Left lung (tissue), 14 donors: ENCODE measurements at places on chromosomes 3 and 15. TPM values are rescaled to one million over a fixed set of nuclear protein-coding genes. Genes with fewer than 3 reads are reported as not detected.

- peaks cover 16% of the 10 kb centered on the region for H3K4me1 ChIP-seq
- no peaks in the 10 kb centered on the region for H3K36me3 ChIP-seq
- H3K27ac ChIP-seq: peak overlapping the region; percentile 28
- no peak for DNase-seq
- H3K27me3 ChIP-seq: no peaks in the 10 kb centered on the region
- H3K4me3 ChIP-seq: no peak overlapping the region
Observed at GRCh38 chr3:44962621-44963393, 13.2 kb downstream of the ZDHHC3 start.

DNA sequence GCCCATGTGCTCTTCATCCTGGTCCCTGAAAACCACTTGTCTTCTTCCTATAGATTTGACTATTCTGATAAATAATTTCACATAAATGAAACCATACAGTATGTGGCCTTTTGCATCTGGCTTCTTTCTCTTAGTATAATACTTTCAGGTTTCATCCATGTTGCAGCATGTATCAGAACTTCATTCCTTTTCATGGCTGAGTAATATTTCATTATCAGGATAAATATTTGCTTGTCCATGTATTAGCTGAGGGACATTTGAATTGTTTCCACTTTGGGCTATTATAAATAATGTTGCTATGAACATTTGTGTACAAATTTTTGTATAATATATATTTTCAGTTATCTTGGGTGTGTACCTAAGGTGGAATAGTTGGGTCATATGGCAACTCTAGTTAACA lies 29.8 kb upstream of the AEN start:
- H3K36me3 ChIP-seq: no peaks in the 10 kb centered on the region
- no peaks in the 10 kb centered on the region for H3K4me1 ChIP-seq
- no peak overlapping the region for H3K27ac ChIP-seq
- H3K4me3 ChIP-seq: no peak overlapping the region
- no peak for DNase-seq
- no peaks in the 10 kb centered on the region for H3K27me3 ChIP-seq

DNA sequence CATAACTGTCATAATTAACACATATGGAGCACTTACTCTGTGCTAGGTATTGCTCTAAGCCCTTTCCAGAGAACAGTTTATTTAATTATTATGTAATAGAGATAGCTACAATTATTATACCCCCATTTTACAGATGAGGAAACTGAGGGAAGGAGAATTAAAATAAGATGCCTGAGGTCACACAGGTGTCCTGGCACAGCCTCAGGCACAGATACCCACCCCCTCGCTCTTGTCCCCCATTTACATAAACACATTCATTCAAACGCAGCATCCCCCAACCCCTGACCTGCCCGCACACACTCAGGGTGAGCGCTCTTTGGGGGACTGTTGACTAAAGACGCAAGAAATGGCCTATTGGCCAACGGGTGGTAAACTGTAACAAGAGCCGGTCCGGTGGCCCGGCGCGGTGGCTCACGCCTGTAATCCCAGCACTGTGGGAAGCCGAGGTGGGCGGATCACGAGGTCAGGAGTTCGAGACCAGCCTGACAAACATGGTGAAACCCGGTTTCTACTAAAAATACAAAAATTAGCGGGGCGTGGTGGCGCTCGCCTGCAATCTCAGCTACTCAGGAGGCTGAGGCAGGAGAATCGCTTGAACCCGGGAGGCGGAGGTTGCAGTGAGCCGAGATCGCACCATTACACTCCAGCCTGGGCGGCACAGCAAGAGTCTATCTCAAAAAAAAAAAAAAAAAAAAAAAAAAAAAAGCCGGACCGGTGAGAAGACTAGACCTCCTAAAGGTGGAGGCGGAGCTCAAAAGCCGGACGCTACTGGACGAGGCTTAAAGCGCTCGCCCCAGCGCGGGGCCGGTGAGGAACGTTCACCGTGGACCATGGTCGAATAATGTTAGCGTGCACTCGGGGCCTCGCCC lies 1.9 kb upstream of the ISL2 start:
- H3K4me3 ChIP-seq: peak overlapping the region; percentile 39
- no peaks in the 10 kb centered on the region for H3K36me3 ChIP-seq
- H3K4me1 ChIP-seq: no peaks in the 10 kb centered on the region
- no peak overlapping the region for H3K27ac ChIP-seq
- DNase-seq: no peak
- peaks cover 82% of the 10 kb centered on the region for H3K27me3 ChIP-seq

GRCh38 chr3:75768303-75769017 lies 16.9 kb downstream of the ZNF717 start:
- no peaks in the 10 kb centered on the region for H3K4me1 ChIP-seq
- no peak overlapping the region for H3K27ac ChIP-seq
- no peak overlapping the region for H3K4me3 ChIP-seq
- DNase-seq: no peak
- H3K27me3 ChIP-seq: no peaks in the 10 kb centered on the region
- peaks cover 66% of the 10 kb centered on the region for H3K36me3 ChIP-seq

LIPH gene
- 76.0 TPM for total RNA-seq

DNA sequence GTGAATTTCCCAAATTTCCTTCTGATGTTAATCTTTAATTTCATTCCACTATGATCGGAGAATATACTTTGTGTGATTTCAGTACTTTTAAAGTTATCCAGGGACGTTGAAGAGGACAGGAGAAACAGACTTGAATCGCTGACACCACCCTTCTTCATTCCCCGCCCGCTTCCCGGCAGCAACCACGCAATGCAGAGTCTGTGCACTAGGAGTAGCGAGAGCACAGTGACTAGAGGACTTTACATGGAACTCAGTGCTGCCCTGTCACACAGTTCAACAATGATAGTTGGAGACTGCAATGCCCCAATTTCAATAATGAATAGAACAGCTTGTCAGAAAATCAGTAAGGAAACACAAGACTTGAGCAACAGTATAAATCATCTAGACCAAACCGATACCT lies 73.9 kb downstream of the RNF13 start:
- peak; percentile 32 for DNase-seq
- no peaks in the 10 kb centered on the region for H3K4me1 ChIP-seq
- H3K36me3 ChIP-seq: no peaks in the 10 kb centered on the region
- no peak overlapping the region for H3K4me3 ChIP-seq
- H3K27ac ChIP-seq: no peak overlapping the region
- H3K27me3 ChIP-seq: no peaks in the 10 kb centered on the region

- peaks cover 50% of the 10 kb centered on the region for H3K4me1 ChIP-seq
- H3K27me3 ChIP-seq: no peaks in the 10 kb centered on the region
- no peak for DNase-seq
- peaks cover 17% of the 10 kb centered on the region for H3K36me3 ChIP-seq
- peak overlapping the region; percentile 67 for H3K4me3 ChIP-seq
Observed at GRCh38 chr3:48428088-48428571, 1.8 kb downstream of the PLXNB1 start.

DNA sequence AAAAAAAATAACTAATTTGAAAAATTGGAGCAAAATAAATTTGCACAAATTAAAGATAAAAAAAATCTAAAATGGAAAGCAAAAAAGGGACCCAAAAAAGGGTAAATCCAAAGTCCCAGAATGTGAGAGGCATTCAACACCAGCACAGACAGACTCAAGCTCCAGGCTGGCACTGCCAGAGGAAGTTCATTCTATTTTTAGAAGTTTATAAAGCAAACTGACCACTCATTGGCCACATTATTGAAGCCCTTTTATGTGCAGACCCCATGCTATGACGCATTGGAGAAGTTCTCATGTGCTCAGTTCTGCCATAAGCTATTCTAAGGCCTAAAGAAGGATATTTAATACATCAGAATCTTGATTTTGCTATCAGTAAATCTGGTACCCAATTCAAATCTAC lies 17.6 kb upstream of the BOC start:
- no peaks in the 10 kb centered on the region for H3K36me3 ChIP-seq
- no peaks in the 10 kb centered on the region for H3K27me3 ChIP-seq
- no peak for DNase-seq
- H3K4me1 ChIP-seq: no peaks in the 10 kb centered on the region

- DNase-seq: no peak
- H3K4me1 ChIP-seq: no peaks in the 10 kb centered on the region
- H3K4me3 ChIP-seq: no peak overlapping the region
- H3K36me3 ChIP-seq: peaks cover 26% of the 10 kb centered on the region
Observed at GRCh38 chr15:82146990-82147461, 101.2 kb upstream of the MEX3B start.

DNA sequence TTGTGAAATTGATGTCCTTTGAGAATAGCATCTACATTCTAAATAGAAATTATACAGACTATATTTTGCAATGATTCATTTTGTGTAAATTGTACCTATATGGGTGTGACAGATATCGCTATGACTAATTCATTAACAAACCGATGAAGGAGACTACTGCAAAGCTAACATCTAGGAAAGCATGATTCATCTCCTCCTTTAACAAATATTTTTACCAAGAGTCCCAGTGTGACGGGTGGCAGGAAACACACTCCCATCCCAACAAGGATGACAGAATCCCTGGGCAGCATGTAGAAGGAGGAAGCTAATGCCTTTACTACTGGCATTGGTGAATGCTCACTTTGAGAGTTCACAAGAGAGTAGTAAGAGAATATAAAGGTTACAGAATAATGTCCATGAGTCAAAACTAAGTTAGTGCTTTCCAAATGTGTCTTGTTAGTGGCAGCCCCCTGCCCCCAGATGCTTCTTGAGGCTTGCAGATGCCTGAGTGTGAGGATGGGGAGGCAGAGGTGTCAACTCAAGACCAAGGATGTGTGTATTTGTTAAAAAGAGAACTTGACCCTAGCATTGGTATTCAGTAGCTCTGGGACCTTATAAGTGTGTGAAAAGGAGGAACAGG lies 180.6 kb downstream of the FMN1 start:
- no peaks in the 10 kb centered on the region for H3K4me1 ChIP-seq
- H3K27me3 ChIP-seq: no peaks in the 10 kb centered on the region
- H3K27ac ChIP-seq: no peak overlapping the region
- H3K4me3 ChIP-seq: no peak overlapping the region

- no peak overlapping the region for H3K4me3 ChIP-seq
- DNase-seq: no peak
- no peaks in the 10 kb centered on the region for H3K27me3 ChIP-seq
Observed at GRCh38 chr15:58951388-58952007, 18.0 kb upstream of the SLTM start.

- no peaks in the 10 kb centered on the region for H3K27me3 ChIP-seq
- H3K36me3 ChIP-seq: no peaks in the 10 kb centered on the region
- H3K4me1 ChIP-seq: peaks cover 20% of the 10 kb centered on the region
- no peak overlapping the region for H3K4me3 ChIP-seq
- DNase-seq: no peak
- H3K27ac ChIP-seq: no peak overlapping the region
Observed at GRCh38 chr3:43162230-43163084, 56.6 kb upstream of the POMGNT2 start.

DNA sequence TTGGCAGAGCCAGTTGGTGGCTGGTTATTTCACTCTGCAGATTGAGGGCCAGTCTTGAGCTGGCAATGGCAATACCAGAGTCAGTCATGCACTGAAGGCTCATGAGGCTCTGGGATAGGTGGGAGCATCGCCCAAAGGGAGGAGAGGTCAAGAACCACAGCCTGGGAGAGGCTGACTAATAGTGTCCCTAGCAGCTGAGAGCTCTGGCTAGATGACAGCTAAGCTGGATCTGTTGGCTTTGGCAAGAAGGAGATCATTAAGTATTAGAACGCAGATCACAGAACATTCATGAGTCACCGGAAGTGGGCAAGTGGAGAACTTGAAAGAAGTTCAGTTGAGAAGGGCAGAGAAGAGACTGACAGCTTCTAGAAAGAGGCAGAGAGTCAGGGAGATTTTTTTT lies 521.1 kb downstream of the NR2F2 start:
- no peaks in the 10 kb centered on the region for H3K36me3 ChIP-seq
- H3K27me3 ChIP-seq: no peaks in the 10 kb centered on the region
- H3K27ac ChIP-seq: no peak overlapping the region
- H3K4me1 ChIP-seq: no peaks in the 10 kb centered on the region
- no peak overlapping the region for H3K4me3 ChIP-seq

- H3K4me1 ChIP-seq: no peaks in the 10 kb centered on the region
- no peaks in the 10 kb centered on the region for H3K36me3 ChIP-seq
- H3K27me3 ChIP-seq: no peaks in the 10 kb centered on the region
- no peak for DNase-seq
- no peak overlapping the region for H3K4me3 ChIP-seq
- no peak overlapping the region for H3K27ac ChIP-seq
Observed at GRCh38 chr15:71889385-71889784, 79.0 kb downstream of the NR2E3 start.

SH2D7 gene
- total RNA-seq: not detected

GRCh38 chr3:108891833-108892232 lies 61.8 kb downstream of the GUCA1C start:
- no peak overlapping the region for H3K27ac ChIP-seq
- H3K4me1 ChIP-seq: no peaks in the 10 kb centered on the region
- no peaks in the 10 kb centered on the region for H3K36me3 ChIP-seq
- no peak overlapping the region for H3K4me3 ChIP-seq
- DNase-seq: no peak

GASK1A gene
- 11.3 TPM for total RNA-seq

DNA sequence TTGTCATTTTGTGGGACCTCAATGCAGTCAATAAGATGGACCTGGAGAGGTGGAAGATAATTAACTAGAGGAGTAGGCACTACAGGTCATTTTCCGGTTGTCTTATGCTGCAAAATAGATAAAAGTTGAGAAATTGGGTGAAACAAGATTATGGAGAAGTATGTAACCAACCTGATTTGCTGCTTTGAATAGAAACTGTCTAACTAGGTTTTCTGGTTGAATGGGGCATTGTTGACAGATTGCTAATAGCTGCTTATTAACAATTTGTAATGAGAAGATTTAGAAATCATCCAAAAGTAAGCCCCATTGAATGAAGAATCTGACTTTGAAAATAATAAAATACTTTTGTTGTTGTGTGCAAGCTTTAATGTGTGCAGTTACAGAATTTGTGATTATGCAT lies 26.2 kb downstream of the PIAS1 start:
- H3K27ac ChIP-seq: no peak overlapping the region
- H3K4me3 ChIP-seq: no peak overlapping the region
- peaks cover 88% of the 10 kb centered on the region for H3K4me1 ChIP-seq

GRCh38 chr3:132006605-132007204 lies 28.1 kb downstream of the CPNE4 start:
- H3K4me1 ChIP-seq: no peaks in the 10 kb centered on the region
- H3K4me3 ChIP-seq: no peak overlapping the region
- no peaks in the 10 kb centered on the region for H3K36me3 ChIP-seq
- peak; percentile 7 for DNase-seq

GRCh38 chr3:155303540-155304097 lies 10.1 kb upstream of the STRIT1 start:
- no peak for DNase-seq
- H3K4me1 ChIP-seq: no peaks in the 10 kb centered on the region
- no peaks in the 10 kb centered on the region for H3K36me3 ChIP-seq
- no peak overlapping the region for H3K27ac ChIP-seq
- no peak overlapping the region for H3K4me3 ChIP-seq
- no peaks in the 10 kb centered on the region for H3K27me3 ChIP-seq
